ENCODE measurements at places on chromosomes 16 and 17.
A peak's percentile ranks its signal among the peaks of the same experiment; 100 is the strongest.

DNA sequence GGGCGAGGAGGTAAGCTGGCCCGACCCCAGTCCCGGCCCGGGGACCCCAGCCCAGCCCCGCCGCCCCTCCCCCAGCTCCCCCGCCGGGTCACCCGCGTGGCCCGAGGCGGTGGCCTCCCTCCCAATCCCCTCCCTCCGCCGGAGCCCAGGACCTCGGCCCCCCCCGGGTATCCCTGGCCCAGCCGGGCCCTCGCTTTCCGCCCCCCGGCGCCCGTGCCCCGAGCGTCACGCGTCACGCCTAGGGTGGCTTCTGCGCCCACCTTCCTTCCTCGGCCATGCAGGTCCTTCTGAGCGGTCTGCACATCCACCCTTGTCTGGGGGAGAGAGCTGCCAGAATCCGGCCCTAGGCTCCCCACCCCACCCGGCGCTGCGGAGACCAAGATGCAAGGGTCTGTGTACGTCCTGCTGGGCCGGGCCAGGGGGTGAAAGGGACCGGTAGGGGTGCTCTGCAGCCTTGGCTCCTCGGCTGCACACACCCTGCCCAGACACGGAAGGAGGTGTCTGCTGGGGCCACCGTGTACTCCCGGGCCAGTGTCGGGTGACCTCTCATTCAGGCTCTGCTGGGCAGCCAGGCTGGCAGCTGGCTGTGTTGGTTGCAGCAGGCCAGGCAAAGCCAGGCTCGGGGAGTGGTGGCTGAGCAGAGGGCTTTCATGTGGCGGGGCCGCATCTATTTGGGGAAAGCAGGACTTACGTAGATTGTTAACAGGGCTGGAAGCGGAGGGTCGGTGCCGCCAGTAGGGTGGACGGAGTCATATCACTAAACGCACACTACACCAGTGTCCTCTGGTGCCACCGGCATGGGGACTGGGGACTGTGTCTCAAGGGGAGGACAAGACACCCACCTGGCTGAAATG lies 754 bp downstream of the RAB11FIP4 start:
- no peak for DNase-seq

GRCh38 chr16:17002565-17002964 lies 468.2 kb downstream of the XYLT1 start:
- no peak for DNase-seq

- no peak for DNase-seq
These were observed 215.2 kb downstream of the CPPED1 start for GRCh38 chr16:12588510-12588909.

DNA sequence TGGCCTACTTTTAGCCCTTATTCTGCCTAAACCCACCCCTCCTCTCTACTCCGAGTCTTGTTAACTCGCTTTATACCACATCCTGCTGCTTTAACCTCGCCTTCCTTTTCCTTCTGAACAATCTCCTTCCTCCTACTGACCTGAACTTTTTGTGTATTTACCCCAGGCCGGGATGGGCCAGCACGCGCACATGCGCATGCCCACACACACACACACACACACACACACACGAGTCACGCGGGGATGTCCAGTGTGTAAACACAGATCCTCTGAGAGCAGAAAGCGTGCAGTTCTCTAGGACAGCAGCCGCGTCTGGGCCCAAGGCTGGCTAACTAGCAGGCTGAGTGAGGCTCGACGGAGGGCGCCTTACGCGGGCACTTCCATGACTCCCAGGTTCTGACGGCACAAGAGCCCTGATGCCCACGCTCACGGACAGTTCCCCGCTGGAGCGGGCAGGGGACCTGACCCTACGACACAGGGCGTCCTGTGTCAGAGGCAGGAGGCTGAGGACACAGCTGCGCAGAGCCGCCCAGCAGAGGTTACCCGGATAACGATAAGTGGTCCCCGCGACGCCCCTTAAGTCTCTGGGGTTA lies 610 bp downstream of the PIK3R5 start:
- no peak for DNase-seq

DNA sequence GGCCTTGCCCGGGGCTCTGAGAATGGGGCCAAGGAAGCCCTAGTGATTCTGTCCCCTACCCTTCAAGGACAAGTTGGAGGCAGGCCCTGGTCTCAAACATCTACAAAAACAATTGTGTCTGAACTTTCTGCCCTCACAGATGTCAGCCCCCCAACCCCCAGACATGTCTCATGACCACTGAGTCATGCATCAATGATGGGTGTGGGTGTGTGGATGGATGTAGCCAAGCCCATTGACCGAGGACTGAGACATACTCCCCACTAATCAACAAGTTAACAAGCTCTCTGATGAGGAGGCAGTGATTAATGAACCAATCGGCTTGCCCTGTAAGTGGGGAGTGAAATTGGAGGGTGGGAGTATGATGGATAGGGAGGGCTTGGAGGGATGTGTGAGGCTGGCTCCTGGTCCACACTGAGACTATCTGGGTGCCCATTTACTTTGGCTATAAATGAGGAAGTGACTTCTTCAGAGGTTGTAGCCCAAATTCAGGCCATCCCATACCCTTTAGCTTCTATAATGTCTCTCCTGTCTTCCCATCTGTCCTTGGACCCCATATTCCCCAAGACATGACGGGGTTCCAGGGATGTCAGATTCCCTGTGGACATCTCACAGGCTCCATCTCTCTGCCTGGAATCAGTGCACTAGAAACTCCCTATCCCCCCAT lies 97.1 kb upstream of the TMEM97 start:
- DNase-seq = no peak

- no peak for DNase-seq
These were observed 65.3 kb upstream of the NFAT5 start for GRCh38 chr16:69500496-69500895.

DNA sequence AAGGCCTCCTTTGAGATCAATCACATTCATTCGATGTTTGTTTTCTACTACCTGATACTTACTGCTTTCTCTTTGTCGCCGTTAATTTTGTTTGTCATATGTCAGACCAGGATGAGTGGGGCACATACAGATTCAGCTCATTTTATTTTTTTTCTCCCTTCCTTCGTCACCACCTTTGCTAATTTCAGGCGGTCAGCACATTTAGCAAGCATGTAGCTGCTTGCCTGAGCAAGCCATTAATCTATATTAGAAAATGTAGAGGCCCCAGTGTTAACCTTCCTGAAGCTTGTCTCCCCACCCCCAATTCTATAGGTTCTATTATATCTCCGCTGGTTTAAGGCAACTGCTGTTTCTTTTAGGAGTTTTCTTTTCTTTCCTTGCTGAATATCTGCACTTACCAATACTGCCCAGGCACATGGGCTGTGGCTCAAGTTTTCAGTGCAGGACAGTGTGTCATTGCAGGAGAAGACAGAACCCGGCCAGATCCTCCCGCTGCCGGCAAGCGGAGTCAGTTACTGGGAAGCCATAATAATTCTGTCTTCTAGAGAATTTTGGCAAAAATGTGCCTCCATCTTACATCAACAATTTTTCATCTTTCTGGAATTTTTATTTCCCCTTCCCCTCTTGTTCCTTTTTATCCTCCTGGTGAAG lies 714.3 kb downstream of the WWOX start:
- no peak for DNase-seq

DNA sequence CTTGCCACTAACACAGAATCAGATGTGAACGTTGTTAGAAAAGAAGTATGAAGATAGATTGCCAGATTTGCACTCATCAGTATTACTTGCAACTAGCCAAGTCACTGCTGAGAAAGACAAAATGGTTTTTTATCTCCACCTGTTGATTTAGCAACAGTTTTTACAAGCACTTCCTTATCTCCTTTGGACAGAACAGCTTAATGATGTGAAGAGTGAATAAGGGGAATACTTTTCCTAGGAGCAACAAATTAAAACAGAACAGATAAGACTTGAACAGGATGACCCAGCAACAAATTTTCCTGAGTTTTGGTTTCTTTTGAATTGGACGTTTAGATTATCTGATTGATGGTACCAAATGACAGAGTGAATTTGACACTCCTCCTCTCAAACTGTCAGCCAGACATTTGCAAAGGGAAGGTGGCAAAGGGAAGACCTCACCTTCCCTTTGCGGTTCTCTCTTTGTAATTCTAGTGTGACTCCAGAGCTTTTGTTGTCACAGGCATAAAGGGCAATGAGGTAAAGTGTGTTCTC lies 130.6 kb downstream of the NLK start:
- no peak for DNase-seq

- DNase-seq = peak; percentile 53
These were observed 2.8 kb downstream of the TOB1 start for GRCh38 chr17:50863221-50863843.

- DNase-seq = no peak
These were observed 5.9 kb upstream of the SLC16A5 start for GRCh38 chr17:75081611-75082540.

DNA sequence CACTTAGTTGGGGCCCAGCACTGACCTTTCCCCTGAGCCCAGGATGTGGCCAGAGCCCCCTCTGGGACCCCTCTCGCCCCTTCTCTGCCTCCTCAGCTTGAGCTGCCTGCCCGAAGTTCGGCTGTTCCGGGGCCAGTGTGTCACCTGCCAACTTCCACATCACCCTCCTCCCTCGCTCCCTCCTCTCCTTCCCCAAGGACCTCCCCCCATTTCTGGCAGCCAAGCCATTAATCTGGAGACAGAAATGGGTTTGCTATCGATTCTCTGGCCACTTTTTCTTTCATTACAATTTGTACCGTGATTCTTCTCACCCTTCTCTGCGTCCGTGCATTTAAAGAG lies 8.8 kb upstream of the ADAM11 start:
- no peak for DNase-seq

DNA sequence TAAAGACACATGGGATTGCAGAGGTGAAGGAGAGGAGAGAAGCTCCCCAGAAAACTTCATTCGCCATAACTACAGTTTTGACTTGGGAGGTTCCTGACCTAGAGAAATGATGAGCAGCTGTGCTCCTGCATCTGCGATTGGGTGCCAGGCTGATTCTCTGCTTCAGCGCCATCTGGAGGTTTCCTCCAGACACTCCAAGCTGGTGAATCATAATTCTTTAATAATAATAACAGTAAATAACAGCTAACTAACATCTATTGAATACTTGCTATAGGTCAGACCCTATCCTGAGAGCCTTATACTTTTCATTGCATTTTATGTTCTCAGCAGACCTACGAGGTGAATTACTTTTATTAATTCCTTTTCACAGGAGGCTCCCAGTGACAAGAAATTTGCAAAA lies 575.8 kb downstream of the TOX3 start:
- DNase-seq = peak; percentile 15

DNA sequence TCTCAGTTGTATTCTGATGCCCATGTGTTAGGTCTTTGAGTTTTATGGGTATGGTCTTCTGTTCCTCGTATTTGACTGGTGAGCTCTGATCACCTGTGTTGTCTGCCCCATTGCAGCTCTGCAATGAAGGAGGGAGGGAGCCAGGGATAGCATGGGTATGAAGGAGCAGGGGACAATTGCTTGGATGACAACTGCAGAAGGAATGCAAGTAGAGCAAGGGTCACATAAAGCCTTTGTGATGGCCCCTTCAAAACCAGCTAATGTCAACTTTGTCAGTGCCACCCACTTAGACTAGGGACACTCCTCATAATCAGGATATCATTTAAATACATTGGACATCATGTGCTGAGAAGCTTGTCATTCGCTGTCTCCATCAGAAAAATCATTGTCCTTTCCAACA lies 152.7 kb upstream of the MAF start:
- no peak for DNase-seq

- DNase-seq = no peak
These were observed 43.6 kb downstream of the HOXB1 start for GRCh38 chr17:48487221-48487620.

GRCh38 chr16:49350265-49351095 lies 23.1 kb upstream of the C16orf78 start:
- peak; percentile 75 for DNase-seq

DNA sequence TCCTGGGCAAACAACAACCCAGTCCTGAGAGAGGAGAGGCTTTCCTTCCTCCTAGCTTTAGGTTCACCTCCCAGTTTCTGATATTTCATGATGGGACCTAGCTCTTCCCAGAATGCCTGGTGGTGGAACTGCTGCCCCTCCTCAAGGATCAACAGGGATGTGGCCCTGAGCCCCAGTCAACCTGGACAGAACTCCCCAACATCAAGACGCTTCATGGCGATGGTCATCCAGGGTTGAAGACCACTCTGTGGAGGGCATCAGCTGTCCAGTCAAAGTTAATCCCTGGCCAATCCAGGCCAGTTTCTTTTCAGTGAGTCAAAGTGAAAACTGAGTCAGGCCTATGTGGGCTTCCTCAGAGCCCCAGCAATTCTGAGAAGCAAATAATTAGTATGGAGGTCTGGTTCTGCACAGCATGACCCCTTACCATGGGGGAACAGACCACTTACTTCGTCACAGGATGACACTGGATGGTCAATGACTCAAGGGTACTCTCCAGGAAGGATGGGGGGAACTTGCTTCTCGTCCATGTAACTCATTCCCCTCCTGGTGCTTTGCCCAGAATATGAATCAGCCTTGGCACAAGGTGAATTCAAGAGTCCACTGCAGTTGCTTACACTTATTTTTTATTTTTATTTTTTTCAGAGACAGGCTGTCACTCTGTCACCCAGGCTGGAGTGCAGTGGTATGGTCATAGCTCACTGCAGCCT lies 14.7 kb upstream of the XYLT2 start:
- no peak for DNase-seq

DNA sequence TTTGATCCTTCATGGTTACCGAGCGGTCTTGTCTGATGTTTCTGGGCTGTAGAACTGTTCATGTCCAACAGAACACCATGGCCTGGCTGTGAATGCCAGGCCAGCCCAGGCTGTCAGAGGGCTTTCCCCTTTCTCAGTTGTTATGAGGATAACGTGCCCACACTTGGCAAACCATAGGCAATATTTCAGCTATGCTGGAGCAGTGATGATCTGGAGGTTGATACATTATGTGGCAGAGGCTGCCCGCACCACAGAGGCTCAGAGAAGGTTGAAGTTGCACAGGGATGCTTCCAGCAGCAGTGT lies 92.9 kb downstream of the C16orf78 start:
- DNase-seq = no peak

- DNase-seq = no peak
These were observed 12.0 kb downstream of the AMFR start for GRCh38 chr16:56413381-56413780.

DNA sequence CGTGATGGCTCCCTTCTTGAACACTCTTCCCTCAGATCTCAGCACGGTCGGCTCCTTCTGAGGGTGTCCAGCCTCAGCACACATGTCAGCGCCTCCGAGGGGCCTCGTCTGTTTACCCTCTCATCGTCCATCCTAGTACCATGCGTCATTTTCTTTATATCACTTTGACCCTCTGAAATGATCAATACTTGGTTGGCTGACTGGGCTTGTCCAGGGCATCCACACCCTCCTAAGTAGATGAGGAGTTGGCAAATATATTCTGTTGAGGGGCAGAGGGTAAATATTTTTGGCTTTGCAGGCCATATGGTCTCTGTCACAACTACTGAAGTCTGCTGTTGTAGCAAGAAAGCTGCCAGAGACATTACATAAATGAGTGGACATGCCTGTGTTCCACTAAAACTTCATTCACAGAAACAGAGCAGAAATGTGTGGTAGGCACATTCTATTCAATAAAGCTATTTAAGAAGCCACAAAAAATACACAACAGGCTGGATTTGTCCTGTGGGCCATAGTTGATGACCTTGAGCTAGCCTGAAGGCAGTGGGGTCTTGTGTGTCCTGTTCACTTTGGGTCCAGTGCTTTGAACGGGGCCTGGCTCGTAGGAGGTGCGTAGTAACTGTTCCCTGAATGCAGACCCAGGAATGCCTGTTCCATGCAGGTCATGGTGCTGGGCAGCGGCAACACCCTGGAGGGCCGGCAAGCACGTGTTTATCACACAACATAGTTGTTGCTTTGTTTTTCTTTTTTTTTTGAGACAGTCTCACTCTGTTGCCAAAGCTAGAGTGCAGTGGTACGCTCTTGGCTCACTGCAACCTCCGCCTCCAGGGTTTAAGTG lies 185.8 kb downstream of the SNX29 start:
- DNase-seq = no peak

Data from neural crest cell (in vitro differentiated cells).